Hippocampal formation (tissue), 2 donors: ENCODE measurements at places on chromosomes 5 and 9.

- no peak for DNase-seq
Measured at GRCh38 chr9:133387680-133388079, 11.5 kb downstream of the STKLD1 start.

DNA sequence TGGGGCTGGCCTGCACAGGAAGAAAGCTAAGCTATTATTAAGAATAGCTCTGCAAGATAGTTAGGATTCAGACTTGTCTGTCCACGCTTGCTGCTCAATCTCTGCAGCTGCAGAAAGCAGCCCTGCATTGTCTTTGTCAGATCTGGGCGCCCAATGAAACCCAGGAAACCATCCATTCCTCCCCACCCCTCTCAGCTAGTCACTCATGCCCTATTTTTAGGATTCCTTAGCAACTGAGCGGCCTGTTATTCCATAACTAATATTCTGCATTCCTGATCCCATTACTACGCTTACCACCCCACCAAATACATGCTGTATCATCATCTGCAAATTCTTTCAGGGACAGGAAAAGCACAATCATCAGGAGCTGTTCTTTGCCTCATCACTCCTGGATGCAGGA, 52.9 kb upstream of the APC start:
- no peak for DNase-seq

- peak; percentile 68 for DNase-seq
Measured at GRCh38 chr9:114501796-114502682, 3.2 kb downstream of the WHRN start.

GRCh38 chr5:35803191-35803651, 53.5 kb upstream of the IL7R start:
- DNase-seq, result peak; percentile 58

DNA sequence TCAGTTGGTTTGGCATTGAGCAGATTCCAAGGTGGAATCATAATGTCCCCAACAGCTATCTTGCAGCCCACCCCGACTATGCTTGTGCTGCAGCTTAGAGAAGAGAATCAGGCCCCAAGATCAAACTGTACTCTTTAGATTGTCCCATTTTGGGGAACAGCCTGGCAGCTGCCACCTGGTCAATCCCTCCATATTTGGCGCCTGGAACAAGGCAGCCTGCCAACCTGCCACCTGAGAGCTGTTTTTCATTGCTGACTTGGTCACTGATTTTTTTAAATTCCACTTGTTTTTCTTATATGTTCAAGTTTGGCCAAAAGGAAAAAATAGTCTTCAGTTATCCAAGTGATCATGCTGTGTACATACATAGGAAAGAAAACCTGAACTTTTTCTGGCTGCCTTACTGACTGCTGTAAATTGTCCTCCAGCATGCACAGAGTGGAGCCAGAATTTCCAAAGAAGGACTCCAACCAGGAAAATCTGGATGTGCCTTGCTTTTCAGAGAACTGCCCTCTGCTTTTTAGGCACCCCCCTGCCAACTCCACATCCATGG, 504.2 kb downstream of the ENC1 start:
- no peak for DNase-seq

GRCh38 chr5:112532654-112533360, 113.7 kb upstream of the EPB41L4A start:
- DNase-seq, result no peak
